ENCODE measurements at places on chromosomes 6 and 20.

DNA sequence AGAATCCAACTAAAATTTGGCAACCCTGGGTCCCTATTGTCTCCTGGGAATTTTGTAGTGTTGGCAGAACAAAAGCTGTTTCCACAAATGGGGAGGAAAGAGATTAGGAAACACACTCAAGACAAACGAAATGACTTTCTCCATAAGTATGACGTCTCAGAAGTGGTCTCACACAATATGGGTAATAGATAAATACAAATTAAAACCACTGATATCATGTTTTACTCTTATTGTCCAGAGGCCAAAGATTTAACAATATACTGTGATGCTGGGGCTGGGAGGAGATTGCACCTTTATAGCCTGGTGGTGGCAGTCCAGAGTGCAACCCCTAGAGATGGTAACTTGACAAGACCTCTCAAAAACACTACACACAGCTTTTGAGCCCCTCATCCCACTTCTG lies 18.6 kb downstream of the FKBP1A start:
- no peak for DNase-seq

DNA sequence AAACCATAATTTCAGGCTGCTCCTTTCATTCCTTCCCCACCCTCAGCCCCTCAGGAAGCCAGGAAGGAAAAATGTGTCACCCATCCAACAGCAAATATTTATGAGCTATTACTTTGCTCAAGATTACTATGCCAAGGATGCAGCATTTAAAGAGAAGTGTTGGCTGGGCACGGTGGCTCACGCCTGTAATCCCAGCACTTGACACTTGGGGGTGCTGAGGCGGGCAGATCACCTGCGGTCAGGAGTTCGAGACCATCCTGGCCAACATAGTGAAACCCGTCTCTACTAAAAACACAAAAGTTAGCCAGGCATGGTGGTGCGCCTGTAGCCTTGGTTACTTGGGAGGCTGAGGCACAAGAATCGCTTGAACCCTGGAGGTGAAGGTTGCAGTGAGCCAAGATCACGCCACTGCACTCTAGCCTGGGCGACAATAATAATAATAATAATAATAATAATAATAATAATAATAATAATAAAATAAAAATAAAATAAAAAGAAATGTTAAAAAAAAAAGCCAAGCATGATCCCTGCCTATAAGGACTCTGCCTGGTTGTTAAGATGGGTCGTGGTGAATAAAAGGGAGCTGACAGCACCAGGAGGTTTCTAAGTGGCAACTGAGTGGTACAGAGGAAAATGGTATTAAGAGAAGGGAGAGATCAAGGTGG lies 20.5 kb upstream of the TIAM2 start:
- no peak for DNase-seq

GRCh38 chr6:37005061-37005810 lies at the start of gene FGD2:
TSS of gene FGD2 (plus strand) at chr6:37005655. CDS start at chr6:37005818, 163 bp downstream.
- DNase-seq, result no peak

DNA sequence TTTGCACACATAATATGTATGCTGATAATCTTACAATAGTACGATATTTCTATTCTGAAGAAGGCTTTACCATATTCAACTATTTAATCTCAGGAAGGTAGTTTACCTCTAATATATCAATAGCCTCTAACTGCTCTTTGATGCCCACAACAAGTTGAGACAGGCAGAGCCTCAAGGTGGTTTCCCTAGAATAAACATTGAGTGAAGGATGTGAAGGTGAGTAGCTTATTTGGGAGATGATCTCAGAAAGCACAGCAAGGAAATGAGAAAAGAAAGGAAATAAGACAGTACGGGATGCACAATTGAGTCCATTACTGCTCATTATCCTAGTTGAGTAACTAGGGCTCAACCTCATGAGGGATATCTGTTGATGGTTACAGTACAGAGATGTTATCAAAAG lies 638.4 kb downstream of the MAFB start:
- DNase-seq, result no peak

GRCh38 chr6:154528310-154528915 lies 17.9 kb upstream of the CNKSR3 start:
- no peak for DNase-seq

DNA sequence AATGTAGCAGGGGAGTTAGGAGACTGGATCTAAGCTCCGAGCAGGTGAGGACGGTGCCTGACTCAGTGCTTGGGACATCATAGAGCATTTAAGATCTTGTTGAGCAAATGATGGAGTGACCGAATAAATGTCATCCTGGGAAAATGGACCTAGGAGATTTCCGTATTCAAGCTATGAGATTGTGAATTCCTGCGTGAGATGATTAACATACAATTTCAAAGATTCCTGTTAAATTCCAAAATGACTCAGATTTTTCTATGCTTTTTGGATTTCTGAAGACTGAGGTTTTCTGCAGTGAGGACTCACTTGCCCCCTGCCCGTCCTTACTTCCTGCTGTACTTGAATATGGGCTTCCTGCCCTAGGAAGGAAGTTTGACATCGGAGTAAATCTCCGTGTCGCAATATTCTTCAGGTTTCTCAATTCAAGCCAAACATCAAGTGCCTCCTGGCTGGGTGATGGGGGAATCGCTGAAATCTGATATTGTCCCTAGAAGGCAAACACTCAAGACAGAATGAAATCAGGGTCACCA lies 5.2 kb downstream of the SYTL3 start:
- DNase-seq, result no peak

DNA sequence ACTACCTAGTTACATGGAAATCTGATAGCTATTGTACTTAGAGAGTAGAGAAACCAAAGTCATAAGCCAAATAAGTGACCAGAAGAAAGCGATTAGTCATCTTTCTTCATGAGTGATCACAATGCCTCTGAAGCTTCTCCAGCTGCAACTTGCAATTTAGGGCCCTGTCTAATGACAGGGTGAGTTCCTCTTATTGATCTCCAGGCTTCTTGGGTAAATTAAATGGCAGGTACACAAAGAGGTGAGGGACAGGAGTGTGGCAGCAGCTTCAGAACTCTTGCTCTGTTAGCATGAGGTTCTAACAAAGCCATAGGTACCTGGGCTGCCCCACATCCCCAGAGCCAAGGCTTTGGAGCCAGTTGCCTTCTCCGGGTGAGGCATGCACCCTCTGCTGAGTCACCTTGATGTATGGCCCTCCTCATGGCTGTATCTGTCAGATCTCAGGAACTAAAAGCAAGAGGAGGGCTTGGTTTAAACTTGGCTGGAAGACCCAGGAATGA lies 60.8 kb downstream of the PRDM1 start:
- DNase-seq, result no peak

GRCh38 chr6:159959165-159959975 lies 9.5 kb upstream of the IGF2R start:
- DNase-seq, result no peak

Measured in esophagus squamous epithelium (tissue), 5 donors.